ENCODE measurements at places on chromosomes 16 and 17. TPM values are rescaled to one million over a fixed set of nuclear protein-coding genes. Genes with fewer than 3 reads are reported as not detected.

CSH1 gene
- not detected for total RNA-seq

PITPNM3 gene
- 0.58 TPM for total RNA-seq

GRCh38 chr16:2675714-2676113 is 6.6 kb upstream of the KCTD5 start:
- H3K4me3 ChIP-seq: no peak overlapping the region
- peaks cover 8% of the 10 kb centered on the region for H3K4me1 ChIP-seq
- no peak overlapping the region for H3K27ac ChIP-seq
- H3K36me3 ChIP-seq: peaks cover 2% of the 10 kb centered on the region
- no peaks in the 10 kb centered on the region for H3K27me3 ChIP-seq

- DNase-seq: no peak
- no peak overlapping the region for H3K27ac ChIP-seq
- H3K4me3 ChIP-seq: peak overlapping the region; percentile 88
- peaks cover 11% of the 10 kb centered on the region for H3K4me1 ChIP-seq
- no peaks in the 10 kb centered on the region for H3K27me3 ChIP-seq
Measured at GRCh38 chr17:61862105-61862574, 1.2 kb downstream of the BRIP1 start.

DNA sequence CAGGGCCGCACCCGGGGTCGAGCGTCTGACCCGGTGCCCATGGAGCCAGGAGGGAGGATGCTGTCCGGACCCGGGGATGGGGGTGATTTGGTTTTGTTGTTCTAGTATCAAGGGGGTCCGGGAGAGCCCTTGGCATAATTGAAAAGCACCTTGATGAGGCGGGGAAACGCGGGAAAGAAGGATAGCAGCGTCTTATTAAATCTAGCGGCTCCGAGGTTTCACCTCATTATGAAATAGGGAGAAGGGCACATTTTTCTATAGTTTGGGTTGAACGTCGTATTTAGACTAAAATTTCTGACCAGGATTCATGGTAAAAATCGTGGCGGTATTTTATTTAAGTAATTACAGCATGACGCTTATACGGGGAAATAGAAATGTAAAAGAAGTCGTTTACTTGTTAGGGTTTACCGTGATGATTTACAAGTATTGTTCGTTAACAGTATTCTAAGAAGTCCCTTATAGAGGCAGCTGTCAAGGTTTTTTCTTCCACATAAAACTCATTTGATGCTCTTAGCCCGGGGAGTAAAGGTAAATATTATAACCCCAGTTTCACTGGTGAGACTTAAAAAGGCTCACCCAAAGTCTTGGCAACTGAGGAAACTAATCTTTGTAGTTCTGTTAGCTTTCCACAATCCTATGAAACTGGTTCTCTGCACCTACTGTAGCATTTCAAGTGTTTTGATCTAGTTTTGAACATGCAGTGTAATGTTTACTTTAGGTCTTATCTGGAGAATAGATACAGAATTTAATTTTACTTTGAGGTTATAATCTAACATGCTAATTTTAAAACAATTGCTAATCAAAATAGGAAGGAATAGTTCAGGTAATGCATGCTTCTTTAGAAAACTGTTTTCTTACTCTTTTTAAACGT is 756 bp downstream of the LUC7L3 start:
- peak overlapping the region; percentile 92 for H3K4me3 ChIP-seq
- no peaks in the 10 kb centered on the region for H3K27me3 ChIP-seq
- H3K36me3 ChIP-seq: peaks cover 10% of the 10 kb centered on the region
- peak overlapping the region; percentile 95 for H3K27ac ChIP-seq

KIFC3 gene
- total RNA-seq: 0.08 TPM

DNA sequence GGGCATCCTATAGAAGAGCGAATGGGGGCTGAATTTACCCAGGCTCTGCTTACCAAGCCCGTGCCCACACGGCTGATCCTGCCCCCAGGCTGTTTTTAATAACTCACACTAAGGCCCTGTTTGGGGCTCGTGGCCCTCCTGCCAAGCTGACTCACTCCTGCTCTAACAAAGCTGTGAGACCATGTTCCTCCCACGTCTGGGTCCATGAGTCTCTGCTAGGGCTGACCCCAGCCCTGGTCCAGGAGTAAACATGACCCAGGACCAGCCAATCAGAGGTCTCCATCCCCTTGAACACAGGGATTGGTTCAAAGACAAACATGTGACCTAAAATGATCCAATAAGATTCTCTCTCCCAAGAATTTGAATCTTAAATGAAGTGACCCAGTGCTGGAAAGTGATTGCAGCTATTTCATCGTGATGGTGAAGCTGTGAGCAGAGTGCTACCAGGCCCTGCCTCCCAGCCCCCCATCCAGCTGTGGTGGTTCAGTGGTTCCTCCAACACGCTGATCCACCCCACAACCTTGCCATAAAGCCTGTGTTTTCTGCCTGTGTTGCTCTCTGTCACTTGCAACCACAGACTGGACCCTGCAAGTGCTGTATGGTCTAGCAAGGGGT is 57.2 kb downstream of the C16orf82 start:
- no peak overlapping the region for H3K27ac ChIP-seq
- no peaks in the 10 kb centered on the region for H3K36me3 ChIP-seq
- H3K4me1 ChIP-seq: no peaks in the 10 kb centered on the region
- no peak for DNase-seq
- H3K27me3 ChIP-seq: no peaks in the 10 kb centered on the region

DNA sequence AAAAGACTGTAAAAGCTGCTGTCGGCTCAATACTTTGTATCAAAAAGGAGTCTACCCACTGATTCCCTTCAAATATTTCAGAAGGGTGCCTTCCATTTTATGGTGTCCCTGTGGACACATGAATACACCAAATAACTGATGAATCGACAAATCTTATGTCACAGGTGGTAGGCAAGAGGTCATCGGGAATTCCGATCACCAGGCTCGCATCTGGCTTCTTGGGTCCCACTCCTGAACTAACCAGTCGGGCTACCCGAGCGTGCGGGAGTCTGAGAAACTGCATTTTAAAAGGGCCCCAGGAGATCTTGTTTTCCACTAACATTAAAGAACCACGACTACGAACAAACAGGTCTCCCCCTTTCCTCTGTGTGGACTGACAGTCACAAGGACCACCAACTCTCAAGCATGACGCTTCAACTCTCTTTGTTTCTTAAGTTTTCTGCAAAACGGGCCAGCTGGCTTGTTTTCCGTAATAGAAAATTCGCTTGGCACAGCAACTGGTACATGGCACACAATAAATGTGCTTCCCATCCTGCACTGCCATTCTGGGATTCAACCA is 873 bp downstream of the PSME3IP1 start:
- H3K27ac ChIP-seq: peak overlapping the region; percentile 90
- H3K4me3 ChIP-seq: peak overlapping the region; percentile 95
- no peak for DNase-seq

DNA sequence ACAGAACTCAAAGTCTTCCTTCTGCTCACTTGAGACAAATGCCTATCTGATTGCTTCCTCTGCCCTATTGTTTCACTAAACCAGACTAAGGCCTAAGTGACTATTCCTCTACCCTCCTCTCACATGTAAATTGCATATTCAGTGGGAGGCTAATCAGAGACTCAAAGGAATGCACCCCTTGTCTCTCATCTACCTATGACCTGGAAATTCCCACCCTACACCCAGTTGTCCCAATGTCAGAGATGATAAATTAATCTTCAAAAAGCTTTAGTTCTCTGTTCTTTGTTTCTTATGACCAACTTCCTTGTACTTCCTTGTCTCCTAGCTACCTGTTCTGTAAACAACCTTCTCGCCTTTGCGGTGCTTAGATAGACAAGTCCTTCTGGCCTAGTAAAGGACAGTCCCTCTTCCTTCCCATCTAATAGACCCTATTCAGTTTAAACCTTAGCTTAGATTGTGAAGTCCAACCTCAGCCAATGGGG is 76.0 kb downstream of the EMP2 start:
- H3K27me3 ChIP-seq: no peaks in the 10 kb centered on the region
- no peak overlapping the region for H3K27ac ChIP-seq
- H3K4me1 ChIP-seq: no peaks in the 10 kb centered on the region
- DNase-seq: no peak

- no peak for DNase-seq
- no peaks in the 10 kb centered on the region for H3K4me1 ChIP-seq
- H3K36me3 ChIP-seq: no peaks in the 10 kb centered on the region
- H3K4me3 ChIP-seq: no peak overlapping the region
Measured at GRCh38 chr17:33463887-33464286, 170.8 kb upstream of the ASIC2 start.

PLA2G10 gene
- total RNA-seq: not detected

LYRM1 gene
- total RNA-seq: 20.0 TPM

DNA sequence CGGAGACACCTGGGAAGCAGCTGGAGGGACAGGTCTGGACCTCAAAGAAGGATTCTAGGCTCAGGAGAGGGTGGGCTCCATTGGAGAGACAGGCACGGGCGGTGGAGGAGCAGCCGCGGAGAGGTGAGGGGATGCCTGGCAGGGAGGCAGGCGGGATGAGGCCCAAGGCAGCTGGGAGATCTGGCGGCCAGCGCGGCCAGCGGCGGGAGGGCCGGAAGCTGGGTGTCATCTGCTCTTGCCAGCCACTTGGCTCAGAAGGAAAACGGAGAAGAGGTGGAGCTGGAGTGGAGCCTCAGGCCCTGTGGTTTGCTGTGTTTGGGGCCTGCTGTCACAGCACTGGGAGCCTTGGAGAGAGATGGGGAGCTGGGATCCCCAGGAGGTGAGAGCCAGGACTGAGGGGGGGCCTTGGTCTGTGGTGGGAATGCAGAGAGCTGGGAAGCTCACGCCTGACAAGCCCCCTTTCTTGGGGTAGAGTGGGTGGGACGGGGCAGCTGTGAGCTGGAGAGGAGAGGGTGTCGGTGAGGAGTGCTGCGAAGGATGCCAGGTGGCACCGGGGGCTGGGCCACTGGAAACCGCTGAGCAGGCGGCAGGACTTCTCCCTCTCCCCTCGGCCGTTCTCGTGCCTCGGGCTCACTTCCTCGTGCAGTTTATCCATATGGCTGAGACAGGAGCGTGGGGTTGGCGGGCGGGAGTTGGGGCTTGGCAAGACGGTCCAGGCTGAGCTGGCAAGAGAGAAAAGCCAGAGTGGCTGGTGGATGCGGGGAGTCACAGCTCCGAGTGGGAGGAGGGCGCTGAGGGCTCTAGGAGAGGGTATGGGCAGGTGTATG is 8.0 kb downstream of the TBC1D24 start:
- H3K36me3 ChIP-seq: no peaks in the 10 kb centered on the region
- H3K27me3 ChIP-seq: no peaks in the 10 kb centered on the region
- H3K4me3 ChIP-seq: no peak overlapping the region
- H3K4me1 ChIP-seq: peaks cover 15% of the 10 kb centered on the region

HOXB2 gene
- 3.4 TPM for total RNA-seq

GRCh38 chr16:178668-179015 is 1.6 kb upstream of the HBQ1 start:
- peaks cover 28% of the 10 kb centered on the region for H3K27me3 ChIP-seq
- peaks cover 9% of the 10 kb centered on the region for H3K4me1 ChIP-seq
- no peak overlapping the region for H3K27ac ChIP-seq

- no peak for DNase-seq
- H3K4me1 ChIP-seq: no peaks in the 10 kb centered on the region
- no peak overlapping the region for H3K27ac ChIP-seq
- no peaks in the 10 kb centered on the region for H3K36me3 ChIP-seq
- H3K4me3 ChIP-seq: no peak overlapping the region
- no peaks in the 10 kb centered on the region for H3K27me3 ChIP-seq
Measured at GRCh38 chr17:1146561-1147265, 33.1 kb downstream of the ABR start.

GRCh38 chr16:89697616-89698331 is 3.7 kb downstream of the SPATA2L start:
- no peak for DNase-seq
- H3K4me1 ChIP-seq: peaks cover 28% of the 10 kb centered on the region
- no peak overlapping the region for H3K4me3 ChIP-seq
- H3K27ac ChIP-seq: no peak overlapping the region
- H3K36me3 ChIP-seq: peaks cover 39% of the 10 kb centered on the region
- H3K27me3 ChIP-seq: no peaks in the 10 kb centered on the region

GRCh38 chr16:79601931-79602627 is 1.5 kb upstream of the MAF start:
- H3K27ac ChIP-seq: no peak overlapping the region
- peak overlapping the region; percentile 84 for H3K4me3 ChIP-seq
- DNase-seq: peak; percentile 78
- peaks cover 7% of the 10 kb centered on the region for H3K4me1 ChIP-seq
- no peaks in the 10 kb centered on the region for H3K27me3 ChIP-seq
- no peaks in the 10 kb centered on the region for H3K36me3 ChIP-seq

GRCh38 chr17:70055000-70055399 is 20.0 kb upstream of the KCNJ16 start:
- H3K4me1 ChIP-seq: no peaks in the 10 kb centered on the region
- no peaks in the 10 kb centered on the region for H3K27me3 ChIP-seq
- no peaks in the 10 kb centered on the region for H3K36me3 ChIP-seq
- DNase-seq: no peak

GRCh38 chr17:49224198-49224996 is 6.2 kb downstream of the PHOSPHO1 start:
- DNase-seq: peak; percentile 56
- H3K27me3 ChIP-seq: no peaks in the 10 kb centered on the region
- H3K4me1 ChIP-seq: peaks cover 41% of the 10 kb centered on the region

GRCh38 chr16:30884760-30885159 is 9.1 kb downstream of the BCL7C start:
- H3K36me3 ChIP-seq: peaks cover 62% of the 10 kb centered on the region
- DNase-seq: no peak
- no peaks in the 10 kb centered on the region for H3K27me3 ChIP-seq
- H3K4me1 ChIP-seq: peaks cover 3% of the 10 kb centered on the region
- no peak overlapping the region for H3K27ac ChIP-seq
- no peak overlapping the region for H3K4me3 ChIP-seq

- no peaks in the 10 kb centered on the region for H3K4me1 ChIP-seq
- DNase-seq: no peak
- H3K36me3 ChIP-seq: no peaks in the 10 kb centered on the region
Measured at GRCh38 chr16:75938818-75939217, 212.5 kb upstream of the CPHXL start.

ENDOV gene
- total RNA-seq: 20.3 TPM

DNA sequence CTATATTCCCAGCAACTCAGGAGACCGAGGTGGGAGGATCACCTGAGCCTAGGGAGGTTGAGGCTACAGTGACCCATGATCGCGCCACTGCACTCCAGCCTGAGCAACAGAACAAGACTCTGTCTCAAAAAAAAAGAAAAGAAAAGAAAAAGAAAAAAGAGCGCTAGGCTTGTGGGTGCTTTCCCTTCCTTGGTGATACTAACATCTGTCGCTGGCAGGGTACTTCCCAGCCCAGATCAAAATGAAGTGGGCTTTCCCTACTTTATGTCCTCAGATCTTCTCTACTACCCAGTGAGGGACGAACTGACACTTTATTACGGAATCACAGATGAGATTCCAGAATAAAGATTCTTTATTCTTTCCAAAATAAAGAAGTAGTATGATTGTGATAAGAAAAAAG is 103.8 kb upstream of the NOL11 start:
- H3K36me3 ChIP-seq: no peaks in the 10 kb centered on the region
- no peak overlapping the region for H3K27ac ChIP-seq
- H3K27me3 ChIP-seq: no peaks in the 10 kb centered on the region
- DNase-seq: no peak

GRCh38 chr17:66811683-66812054 is 23.2 kb upstream of the CACNG5 start:
- DNase-seq: no peak
- no peaks in the 10 kb centered on the region for H3K36me3 ChIP-seq
- H3K27ac ChIP-seq: no peak overlapping the region
- H3K4me3 ChIP-seq: no peak overlapping the region
- no peaks in the 10 kb centered on the region for H3K27me3 ChIP-seq
- H3K4me1 ChIP-seq: no peaks in the 10 kb centered on the region

EDC4 gene
- total RNA-seq: 166 TPM
